ENCODE measurements at places on chromosomes 3 and 15. TPM values are rescaled to one million over a fixed set of nuclear protein-coding genes. Genes with fewer than 3 reads are reported as not detected.

Gene PCNP
- 191 TPM for total RNA-seq

Gene CLRN1
- total RNA-seq, result not detected

- DNase-seq, result no peak
These were observed 290.4 kb upstream of the CTDSPL start for GRCh38 chr3:37571269-37571668.

Gene NECTIN3
- 2.4 TPM for total RNA-seq

DNA sequence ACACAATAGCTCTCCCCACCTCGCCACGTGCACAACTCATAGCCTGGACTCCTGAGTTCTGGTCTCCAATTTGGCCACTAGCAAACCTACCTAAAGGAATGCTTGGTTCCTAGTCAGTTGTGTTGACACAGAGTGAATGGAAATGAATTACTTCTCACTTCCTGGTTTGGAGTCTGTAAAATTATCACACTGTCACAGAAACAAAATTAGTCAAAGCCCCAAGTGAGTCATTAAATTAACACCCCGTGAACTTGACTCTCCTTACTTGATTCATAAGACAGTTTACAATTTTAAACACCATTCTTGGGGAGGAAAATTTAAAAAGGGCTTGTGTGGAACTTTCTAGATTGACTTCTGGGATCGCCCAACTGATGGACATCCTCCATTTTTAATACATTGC lies 276.2 kb upstream of the CTNNB1 start:
- no peak for DNase-seq

GRCh38 chr3:32229565-32229964 lies 8.9 kb upstream of the CMTM8 start:
- no peak for DNase-seq

DNA sequence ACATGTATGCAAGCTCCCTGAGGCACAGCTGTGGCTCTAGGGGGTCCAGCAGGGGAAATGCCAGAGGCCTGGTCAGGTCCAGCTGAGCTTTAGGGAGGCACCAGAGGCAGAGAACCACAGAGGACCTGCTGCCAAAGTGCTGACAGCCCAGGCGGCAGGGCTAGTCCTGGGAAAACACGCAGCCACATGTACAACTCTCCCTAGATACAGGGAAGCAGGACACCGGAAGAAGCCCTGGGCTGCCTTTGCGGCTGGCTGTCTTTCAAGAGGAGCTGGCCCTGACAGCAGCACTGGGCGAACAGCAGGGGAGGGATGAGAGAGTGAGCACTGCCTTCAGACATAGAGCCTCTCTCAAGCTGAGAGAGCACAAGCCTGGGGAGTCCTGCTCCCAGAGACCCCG lies 40.7 kb downstream of the RFT1 start:
- DNase-seq, result no peak

All from activated T-cell treated with anti-CD3 and anti-CD28 coated beads, Interleukin-2, amount 50 U/mL, for 4 hours (primary cell).